ENCODE measurements at places on chromosomes 12 and 14. TPM values are rescaled to one million over a fixed set of nuclear protein-coding genes. Genes with fewer than 3 reads are reported as not detected.

Gene IKBIP
- 52.5 TPM for total RNA-seq

Gene KLHDC1
- 6.7 TPM for total RNA-seq

Gene ENDOU
- total RNA-seq, result 0.30 TPM

Gene GSG1
- 1.5 TPM for total RNA-seq

Gene ANKS1B
- 0.40 TPM for total RNA-seq

Gene MDGA2
- 0.70 TPM for total RNA-seq

Gene SLC35F4
- 0.07 TPM for total RNA-seq

Gene TEX52
- not detected for total RNA-seq

- DNase-seq, result peak; percentile 37
These were observed 1.9 kb upstream of the RAB35 start for GRCh38 chr12:120118321-120119061.

- DNase-seq, result no peak
These were observed 126.9 kb downstream of the SLC25A21 start for GRCh38 chr14:37045340-37046061.

DNA sequence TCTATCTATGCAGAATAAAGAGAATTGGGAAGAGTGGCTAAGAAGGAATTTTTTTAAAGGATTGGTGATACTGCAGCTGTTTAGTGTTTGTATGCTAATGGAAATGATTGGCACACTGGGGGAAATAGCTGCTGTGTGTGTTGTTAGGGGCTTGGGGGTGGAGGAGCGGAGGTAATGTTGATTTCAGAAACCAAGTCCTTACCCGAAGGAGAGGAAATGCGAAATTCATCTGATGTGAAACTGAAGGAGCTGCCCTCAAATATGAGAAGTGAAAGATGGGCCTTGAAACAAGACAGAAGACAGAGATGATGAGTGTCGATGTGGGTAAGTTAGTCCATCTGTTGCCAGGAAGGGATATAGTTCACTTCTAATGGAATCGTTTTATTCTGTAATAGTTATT, 21.2 kb upstream of the RNASE12 start:
- DNase-seq, result no peak

GRCh38 chr12:46480316-46480715, 107.7 kb upstream of the SLC38A2 start:
- no peak for DNase-seq

DNA sequence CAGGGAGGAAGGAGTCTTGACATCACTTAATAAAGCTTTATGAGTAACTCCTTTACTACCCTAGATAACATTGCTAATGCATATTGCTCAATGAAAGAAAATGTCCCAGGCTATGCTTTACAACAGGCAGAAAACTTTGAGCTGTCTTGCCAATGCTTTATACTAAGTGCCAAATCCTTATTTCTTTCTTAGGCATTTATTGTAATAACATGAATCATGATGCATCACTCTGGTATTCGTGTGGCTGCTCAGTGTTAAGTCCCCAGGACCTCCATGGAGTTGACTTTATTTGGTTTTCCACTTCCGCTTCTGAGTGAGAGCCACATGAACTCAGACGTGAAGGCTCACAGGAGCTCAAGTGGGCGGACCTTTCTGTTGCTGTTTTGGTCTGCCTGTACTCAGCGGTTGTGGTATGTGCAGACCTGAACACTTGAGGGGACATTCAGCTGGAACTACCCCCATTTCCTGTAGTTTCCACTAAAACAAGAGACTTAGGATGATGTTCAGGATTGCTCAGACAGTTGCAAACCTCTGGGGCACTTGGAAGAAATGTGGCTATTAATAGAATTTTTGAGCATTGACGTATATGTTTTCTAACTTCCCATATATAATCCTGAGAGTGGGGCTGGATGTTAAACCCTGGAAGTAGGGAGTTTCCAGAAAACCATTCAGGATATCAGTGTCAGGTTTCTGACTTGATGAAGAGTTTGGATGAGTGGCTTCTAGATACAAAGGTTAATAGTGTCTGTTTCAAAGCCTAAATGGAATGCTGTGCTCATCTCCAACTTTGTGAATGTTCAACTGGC, 258.6 kb downstream of the MSRB3 start:
- peak; percentile 69 for DNase-seq

- no peak for DNase-seq
These were observed 42.1 kb upstream of the STRN3 start for GRCh38 chr14:31068235-31068634.

DNA sequence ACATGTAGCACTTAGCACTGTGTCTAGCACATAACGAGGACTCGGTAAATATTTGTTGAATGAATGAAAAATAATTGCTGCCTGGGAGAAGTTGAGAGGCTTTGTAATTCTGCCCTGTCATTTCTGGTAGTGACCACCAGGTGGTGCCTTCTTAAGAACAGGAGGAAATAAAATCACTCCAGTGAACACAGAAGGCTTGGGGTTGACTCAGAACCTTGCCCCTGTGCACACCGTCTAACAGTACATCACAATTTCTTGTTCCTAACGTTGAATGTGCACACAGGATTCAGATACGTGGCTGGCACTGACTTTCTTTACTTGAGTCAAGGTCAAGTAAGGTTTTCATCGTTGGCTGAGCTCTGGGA, 91.8 kb downstream of the RGS6 start:
- DNase-seq, result peak; percentile 65

GRCh38 chr14:105439710-105440553, 20.3 kb downstream of the MTA1 start:
- DNase-seq, result no peak

DNA sequence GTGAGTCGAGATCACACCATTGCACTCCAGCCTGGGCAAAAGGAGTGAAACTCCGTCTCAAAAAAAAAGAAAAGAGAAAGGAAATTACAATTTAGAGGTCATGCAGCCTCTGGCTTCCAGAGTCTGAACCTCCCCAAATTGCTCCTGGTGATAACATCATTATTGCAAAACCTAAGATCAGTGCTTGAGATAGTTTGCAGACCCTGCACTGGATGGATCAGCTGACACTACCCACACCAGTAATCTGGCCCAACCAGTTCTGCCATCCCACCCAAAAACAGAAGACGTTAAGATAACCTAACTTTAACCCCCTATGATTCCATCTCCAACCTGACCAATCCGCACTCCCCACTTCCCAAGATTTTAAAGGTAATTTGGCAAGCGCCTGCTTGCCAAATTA, 353.7 kb upstream of the DIO2 start:
- DNase-seq, result no peak

DNA sequence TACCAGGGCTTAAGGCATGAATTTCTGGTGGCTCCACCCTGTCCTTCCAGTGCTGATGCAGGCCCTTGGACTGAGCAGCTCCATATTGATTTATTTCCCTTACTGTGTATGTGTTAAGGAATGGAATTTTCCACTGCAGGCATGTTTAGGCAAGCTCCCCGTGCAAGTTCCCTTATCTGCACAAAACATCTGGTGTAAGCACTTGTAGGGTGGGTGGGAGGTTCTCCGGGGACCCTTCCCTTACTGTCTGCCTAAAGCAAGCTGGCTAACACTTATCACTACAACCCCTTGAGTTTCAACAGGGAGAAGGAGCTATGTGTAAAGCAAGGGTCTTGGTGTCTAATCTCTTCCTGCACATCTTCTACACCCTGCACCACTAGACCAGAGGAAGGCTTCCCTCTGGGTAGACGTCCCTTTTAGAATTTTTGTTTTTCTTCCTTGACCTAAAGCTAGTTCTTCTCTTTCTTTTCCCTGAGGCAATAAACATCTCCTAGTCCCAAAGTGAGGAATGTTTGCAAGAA, 22.0 kb upstream of the DRAM1 start:
- peak; percentile 36 for DNase-seq

DNA sequence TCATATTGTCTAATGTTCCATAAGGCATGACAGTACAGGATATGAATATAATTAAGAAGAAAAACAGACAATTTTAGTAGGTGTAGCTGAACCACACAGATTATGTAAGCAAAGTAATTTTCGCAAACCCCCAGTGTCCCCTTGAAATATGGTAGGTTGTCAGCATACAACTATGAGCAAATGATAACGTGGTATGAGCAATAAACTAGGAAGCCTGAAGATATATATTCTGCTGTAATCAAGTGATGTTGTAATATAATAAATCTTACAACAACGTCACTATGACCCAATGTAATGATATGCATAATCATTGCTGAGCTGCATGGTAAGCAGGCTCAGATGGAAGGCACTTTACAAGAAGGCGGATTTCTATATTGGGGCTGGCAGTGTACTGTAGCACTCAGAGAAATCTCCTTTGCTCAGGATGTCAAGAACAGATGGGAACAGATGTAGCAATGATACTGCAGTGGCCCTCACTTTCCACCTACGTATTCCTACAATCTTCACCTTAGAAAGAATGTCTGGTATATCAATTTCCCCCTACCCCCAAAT, 47.8 kb upstream of the MYF6 start:
- no peak for DNase-seq

GRCh38 chr14:101521473-101521915, 39.8 kb upstream of the DIO3 start:
- DNase-seq, result no peak

GRCh38 chr12:7017870-7018349, 366 bp downstream of the LPCAT3 start:
- DNase-seq, result no peak
